ENCODE measurements at places on chromosomes 5 and 9.

DNA sequence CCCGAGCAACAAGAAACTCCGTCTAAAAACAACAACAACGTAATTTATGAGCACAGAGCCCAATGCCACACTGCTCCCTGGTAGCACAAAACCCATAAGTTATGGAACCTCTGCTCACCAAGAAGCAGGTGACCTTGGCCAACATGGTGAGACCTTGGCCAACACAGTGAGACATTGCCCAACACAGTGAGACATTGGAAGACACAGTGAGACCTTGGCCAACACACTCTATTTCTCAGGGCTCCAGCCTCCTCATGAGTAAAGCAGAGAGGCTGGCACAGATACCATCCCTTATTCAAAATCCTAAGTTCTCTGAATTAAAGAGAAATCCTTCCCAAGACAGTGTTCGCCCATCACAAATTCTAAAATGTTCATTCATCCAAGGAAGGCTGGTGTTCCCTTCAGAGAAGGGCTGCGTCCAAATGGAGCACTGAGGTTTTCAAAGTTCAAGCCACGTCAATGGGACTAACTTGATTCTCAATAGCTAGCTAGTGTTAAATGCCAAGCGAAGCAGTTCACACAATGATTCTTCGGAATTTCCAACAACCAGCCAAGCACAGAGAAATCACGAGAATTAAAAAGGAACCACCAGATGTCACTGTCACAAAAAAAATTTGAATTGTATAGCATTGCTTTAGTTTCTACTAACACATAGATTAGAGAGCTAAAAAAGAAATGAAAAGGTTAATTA, 29.5 kb downstream of the TTC39B start:
- DNase-seq, result no peak

GRCh38 chr5:64914396-64914795, 145.7 kb downstream of the CWC27 start:
- DNase-seq, result no peak

GRCh38 chr5:119321569-119322311, 34.1 kb upstream of the TNFAIP8 start:
- no peak for DNase-seq

GRCh38 chr5:24232929-24233498, 411.8 kb downstream of the CDH10 start:
- no peak for DNase-seq

DNA sequence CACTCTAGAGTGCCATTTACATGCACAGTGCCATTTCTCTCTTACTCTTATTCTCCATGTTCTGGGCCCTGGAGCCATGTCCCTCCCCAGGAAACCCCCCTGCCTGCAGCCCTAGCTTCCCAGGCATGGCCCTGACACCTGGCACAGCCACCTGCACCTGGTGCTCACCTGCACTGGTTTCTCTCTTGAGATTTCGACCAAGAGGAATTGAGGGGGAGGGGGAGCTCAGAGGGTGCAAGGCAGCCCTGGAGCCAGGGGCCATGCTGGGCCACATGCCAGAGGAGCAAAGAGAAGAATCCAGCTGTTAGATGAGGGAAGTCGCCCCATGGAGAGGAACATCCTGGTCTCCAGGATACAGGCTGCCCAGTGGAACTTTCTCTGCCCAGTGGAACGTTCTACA, 65.0 kb upstream of the RAPGEF1 start:
- no peak for DNase-seq

- peak; percentile 15 for DNase-seq
Measured at GRCh38 chr9:37618817-37619216, 26.4 kb upstream of the TOMM5 start.

GRCh38 chr5:170562166-170562874, 58.5 kb downstream of the KCNIP1 start:
- DNase-seq, result no peak

- no peak for DNase-seq
Measured at GRCh38 chr5:92364986-92365550, 982.0 kb upstream of the ARRDC3 start.

DNA sequence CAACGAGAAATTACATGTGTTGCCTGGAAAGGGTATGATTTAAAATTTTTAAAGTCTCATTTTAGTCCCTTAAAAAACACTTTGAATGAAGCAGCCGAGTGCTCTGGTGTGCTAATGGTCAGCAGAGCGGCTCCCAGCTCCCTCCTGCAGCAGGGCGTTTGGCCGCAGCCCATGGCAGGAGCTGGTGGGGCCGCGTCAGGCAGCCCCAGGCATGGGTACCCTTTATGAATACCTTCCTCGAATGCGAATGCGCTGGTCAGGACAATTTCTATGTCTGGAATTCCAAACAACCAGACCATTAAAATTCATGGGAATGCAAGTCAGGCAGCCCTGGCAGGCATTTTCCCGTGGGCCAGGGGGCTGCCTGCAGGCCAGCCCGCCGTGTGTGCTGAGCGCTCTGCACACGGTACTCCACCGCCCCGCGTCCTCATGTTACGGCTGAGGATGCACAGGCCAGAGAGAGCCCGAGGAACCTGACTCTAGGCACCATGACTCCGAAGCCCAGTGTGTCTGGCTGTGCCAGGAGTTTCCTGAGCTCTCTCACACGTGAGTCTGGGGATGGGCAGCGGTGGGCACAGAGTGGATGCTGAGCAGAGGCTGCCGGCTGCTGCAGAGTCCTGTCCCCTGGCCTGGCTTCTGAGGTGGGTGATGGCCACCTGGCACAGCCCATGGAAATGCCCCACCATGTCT, 123.7 kb downstream of the WNK2 start:
- DNase-seq, result no peak

DNA sequence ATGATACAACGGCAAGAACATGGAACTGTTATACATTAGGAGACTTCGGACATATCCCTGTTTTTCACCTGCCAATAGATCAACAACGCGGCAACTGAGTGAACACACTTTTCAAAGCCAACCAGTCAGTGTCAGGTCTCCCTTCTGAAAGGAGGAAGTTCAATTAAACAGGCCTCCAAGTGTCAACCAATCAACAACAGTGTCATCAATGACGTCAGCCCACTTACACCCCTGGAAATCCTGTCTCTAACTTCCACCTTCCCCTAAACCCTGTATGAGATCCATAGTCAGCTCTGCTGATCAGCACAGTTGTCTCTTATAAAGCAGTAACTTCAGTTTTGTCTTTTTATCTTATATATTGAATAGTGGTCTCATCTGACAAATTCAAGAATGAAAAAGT, 36.6 kb downstream of the DMRT3 start:
- DNase-seq, result no peak

GRCh38 chr9:14031060-14031414, 282.9 kb downstream of the NFIB start:
- DNase-seq, result no peak

GRCh38 chr5:139806726-139807646, 11.4 kb downstream of the PSD2 start:
- no peak for DNase-seq

- DNase-seq, result no peak
Measured at GRCh38 chr9:129209109-129209508, 31.0 kb upstream of the IER5L start.

DNA sequence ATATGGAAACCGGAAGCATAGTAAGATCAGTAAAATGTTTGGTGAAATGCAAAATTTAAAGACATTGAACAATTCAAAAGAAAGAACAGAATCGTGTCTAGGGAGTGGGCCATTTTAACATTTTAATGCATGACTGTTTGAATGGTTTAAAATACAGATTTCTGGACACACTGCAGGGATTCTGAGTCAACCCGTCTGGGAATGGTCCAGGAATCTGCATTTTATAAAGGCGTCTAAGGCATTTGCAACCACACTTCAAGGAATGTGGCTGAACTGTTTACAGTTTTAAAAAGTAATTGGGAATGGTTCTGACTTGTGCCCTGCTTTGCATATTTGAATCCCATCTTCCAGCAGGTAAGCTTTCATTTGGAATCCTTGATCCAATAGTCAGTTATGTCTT, 811.7 kb upstream of the WWC1 start:
- DNase-seq, result no peak

- no peak for DNase-seq
Measured at GRCh38 chr5:168286386-168286785, 5.1 kb upstream of the WWC1 start.

- DNase-seq, result peak; percentile 44
Measured at GRCh38 chr9:86406366-86406765, 52.2 kb upstream of the TUT7 start.

- DNase-seq, result no peak
Measured at GRCh38 chr5:141898448-141899049, 20.3 kb upstream of the PCDH1 start.

GRCh38 chr5:25858019-25858418, 1180.4 kb downstream of the CDH9 start:
- DNase-seq, result no peak

DNA sequence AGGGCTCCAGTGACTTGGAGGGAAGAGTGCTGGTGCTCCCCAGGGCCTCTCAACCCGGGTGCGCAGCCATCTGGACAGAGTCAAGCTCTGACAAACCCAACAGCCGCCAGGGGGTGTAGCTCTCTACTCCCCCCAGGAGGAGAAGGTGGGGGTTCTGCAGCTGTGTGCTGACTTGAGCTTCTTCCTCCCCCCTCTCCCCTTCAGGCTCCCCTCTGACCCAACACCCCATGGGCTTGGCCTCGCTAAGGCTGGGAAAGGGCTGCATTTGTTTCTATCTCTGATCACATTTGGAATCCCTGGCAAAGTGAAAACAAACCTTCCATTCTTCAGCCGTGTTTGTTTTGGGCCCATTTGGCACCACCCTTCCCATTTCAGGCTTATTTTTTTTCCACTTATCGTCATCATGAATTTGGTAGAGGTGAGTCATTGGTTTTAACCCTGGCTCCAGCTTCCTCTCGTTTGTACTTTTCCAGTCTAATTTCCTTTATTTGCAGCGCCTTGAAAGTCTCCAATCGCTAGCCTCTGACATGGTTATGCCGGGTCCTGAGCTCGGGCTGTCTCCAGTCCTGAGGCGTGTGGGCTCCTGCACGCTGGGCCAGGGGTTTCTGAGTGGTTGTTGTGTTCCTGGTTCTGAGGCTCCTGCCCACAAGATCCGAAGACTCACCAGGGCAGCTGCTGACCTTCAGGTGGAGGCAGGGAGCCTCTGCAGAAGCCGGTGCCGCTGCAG, 36.1 kb downstream of the DAP start:
- peak; percentile 78 for DNase-seq

GRCh38 chr5:150264667-150265603, 24.6 kb downstream of the CAMK2A start:
- DNase-seq, result no peak

DNA sequence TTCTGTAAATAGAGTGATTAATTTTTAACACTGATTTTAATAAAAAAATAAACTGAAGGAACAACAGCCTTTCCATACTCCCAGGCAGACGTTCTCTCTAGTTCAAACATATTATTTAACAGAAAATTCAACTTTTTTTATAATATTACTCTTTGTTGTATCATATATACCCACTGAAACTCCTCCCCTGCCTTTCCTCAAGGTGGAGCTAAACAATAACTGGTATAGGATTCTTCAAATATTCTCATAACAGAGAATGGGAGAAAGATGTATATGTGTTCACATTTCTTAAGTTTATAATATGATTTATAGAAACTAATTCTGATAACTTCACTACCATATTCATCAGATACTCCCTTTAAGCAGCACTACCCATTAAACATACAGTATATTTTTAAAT, 83.4 kb downstream of the CYLC2 start:
- DNase-seq, result no peak

- DNase-seq, result peak; percentile 82
Measured at GRCh38 chr9:119026120-119026519, 343.1 kb downstream of the BRINP1 start.

DNA sequence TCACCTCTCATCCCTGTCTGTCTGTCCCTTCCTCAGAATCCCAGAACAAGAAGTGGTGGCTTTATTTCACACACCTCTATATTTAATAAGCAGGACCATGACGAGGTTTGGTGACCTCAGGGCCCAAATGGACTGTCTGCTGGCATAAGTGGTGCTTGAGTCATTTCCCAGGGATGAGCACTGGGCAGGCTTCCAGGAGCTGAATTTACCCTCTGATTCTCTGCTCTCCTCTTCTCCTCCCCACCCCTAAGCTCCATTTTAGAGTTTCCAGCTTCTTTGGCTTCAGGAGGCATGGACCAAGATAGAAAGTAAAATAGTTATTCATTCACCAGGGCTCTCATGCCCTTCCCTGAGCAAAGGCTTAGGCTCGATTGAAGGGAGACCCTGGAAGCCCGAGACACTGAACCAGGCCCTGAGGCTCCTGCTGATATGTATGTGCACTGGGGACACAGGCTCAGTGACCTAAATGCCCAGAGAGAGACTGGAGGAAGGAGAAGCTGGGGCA, 69.1 kb downstream of the PPARGC1B start:
- DNase-seq, result peak; percentile 86

- DNase-seq, result no peak
Measured at GRCh38 chr5:54829102-54829501, 156.3 kb downstream of the ESM1 start.

- DNase-seq, result no peak
Measured at GRCh38 chr5:131109540-131110255, 55.4 kb downstream of the HINT1 start.

DNA sequence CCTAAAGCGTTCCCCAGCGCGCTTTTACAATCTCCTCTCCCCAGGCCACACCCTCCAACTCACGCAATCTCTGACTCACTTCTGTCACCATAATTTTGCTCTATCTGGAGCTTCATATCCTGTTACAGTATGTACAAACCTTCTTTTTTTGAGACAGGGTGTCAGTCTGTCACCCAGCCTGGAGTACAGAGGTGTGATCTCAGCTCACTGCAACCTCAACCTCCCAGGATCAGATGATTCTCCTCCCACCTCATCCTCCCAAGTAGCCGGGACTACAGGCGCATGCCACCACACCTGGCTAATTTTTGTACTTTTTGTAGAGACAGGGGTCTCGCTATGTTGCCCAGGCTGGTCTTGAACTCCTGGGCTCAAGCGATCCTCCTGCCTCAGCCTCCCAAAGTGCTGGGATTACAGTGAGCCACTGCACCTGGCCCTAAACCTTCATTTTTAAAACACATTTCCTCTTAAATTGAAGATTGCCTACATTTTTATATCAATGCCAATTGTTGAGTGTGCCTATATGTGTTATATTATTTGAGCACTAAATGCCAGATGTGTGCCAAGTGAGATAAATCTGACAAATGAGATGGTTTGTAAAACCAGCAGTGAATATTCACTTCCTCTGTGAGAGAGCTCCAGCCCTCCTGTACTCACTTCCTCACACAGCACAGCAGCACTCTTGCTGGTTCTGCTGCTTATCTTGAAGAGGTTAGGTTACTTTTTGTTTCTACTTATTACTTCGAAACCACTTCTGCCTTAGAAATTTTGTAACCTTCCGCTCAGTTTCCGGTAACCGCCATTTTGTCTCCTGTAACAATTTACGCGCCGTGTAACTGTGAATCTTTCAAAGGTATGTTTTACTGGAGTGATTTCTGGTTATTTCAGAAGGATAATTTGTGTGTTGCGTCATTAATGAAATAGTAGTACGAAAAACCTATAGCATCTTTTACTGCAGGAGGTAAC, 57.9 kb downstream of the DOCK8 start:
- DNase-seq, result no peak

- DNase-seq, result no peak
Measured at GRCh38 chr5:172946146-172946545, 13.1 kb upstream of the RPL26L1 start.

Data from MG63 (cell line).